Esophagus squamous epithelium (tissue), 5 donors: ENCODE measurements at places on chromosomes 5 and 9. TPM values are rescaled to one million over a fixed set of nuclear protein-coding genes. Genes with fewer than 3 reads are reported as not detected.

- DNase-seq = no peak
Measured at GRCh38 chr5:127210042-127210441, 80.6 kb upstream of the MEGF10 start.

GRCh38 chr5:178383919-178384815, 151.6 kb upstream of the PHYKPL start:
- DNase-seq = no peak

GRCh38 chr9:114383521-114384231, 4.1 kb downstream of the AKNA start:
- no peak for DNase-seq

DNA sequence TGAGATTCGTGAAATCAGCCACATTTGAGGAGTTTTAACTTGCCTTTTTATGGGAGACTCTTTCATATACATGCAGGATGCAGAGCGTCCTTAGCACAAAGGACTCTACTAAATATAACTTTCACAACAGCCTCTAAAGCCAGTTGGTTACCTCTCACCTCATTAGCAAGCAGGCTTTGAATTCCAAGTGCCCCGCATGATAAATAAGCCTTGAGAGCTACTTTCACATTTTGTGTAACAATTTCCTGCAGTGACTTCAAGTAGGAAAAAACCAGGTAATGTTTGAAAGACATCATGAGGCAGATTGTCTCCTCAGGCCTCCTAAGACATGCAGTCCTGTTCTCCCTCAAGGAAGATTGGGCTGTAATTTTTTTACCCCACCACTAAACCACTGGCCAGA, 50.5 kb downstream of the RALGPS1 start:
- no peak for DNase-seq

DNA sequence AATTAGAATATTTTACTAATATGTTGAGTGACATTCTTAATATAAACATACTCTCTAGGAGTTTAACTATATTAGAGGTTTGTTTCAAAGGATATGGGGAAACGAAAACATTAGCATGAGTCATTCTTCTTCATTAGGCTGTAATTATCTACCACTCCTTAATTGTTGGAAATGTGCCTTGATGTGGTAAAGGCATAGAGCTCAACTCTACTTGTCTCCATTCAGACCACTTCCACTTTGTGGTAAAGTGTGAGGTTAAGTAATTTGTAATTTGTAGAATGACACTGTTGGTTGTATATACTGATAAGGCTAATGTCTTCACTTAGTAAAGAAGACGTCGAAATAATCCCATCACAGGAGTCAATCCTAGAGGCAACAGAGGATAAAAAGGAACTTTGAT, 58.1 kb downstream of the HAPLN1 start:
- DNase-seq = no peak

DNA sequence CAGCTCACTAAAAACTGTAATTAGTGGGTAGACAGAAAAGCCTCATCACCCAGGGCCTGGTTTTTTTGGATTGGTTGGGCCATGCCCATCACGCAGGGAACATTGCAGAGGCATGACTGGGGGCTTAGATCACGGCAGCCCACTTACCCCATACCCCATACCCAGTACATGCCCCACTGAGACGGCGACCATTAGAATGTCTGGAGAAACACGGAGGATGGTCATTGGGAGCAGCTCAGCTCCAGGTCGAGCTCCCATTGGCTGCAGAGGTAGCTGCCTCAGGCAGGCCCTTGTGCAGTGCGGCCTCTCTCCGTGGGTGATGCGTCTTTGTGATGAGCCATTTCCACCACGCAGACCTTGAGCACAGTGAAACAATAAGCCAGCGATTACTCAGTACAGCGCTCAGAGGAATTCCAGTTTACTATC, 204.0 kb downstream of the GADD45G start:
- DNase-seq = no peak

DNA sequence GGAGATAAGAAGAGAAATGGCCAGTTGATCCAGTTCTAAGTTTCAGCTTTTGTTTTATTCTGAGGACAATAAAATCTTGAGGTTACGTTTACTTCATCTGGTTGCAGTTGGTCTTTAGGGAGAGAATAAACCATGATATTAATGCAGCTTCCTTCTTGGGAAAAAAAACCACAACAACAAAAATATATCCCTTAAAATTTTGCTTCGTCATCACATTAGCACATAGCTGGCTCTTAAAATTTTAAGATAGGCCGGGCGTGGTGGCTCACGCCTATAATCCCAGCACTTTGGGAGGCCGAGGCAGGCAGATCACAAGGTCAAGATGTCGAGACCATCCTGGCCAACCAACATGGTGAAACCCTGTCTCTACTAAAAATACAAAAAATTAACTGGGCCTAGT, 86.4 kb downstream of the EQTN start:
- no peak for DNase-seq

DNA sequence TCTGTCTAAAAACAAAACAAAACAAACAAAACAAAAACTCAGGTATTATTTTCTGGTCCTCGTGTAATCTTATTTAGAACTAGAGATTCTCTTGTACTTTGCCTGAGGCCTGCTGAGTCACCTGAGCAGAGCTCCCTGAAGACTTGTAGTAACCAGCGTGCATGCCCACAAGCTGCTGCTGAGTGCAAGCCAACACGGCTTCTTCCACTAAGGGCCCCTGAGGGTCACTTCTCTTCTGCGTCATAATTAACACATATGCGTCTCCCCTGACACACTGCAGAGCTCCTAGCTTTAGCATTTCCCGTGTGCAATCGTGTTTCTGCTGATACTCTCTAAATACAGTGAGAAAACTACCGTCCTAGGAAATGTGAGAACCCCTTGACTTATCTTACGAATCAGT, 10.9 kb upstream of the NDFIP1 start:
- no peak for DNase-seq

- DNase-seq = no peak
Measured at GRCh38 chr5:7331131-7331530, 64.8 kb upstream of the ADCY2 start.

GRCh38 chr5:93705896-93706295, 35.5 kb downstream of the POU5F2 start:
- no peak for DNase-seq

DNA sequence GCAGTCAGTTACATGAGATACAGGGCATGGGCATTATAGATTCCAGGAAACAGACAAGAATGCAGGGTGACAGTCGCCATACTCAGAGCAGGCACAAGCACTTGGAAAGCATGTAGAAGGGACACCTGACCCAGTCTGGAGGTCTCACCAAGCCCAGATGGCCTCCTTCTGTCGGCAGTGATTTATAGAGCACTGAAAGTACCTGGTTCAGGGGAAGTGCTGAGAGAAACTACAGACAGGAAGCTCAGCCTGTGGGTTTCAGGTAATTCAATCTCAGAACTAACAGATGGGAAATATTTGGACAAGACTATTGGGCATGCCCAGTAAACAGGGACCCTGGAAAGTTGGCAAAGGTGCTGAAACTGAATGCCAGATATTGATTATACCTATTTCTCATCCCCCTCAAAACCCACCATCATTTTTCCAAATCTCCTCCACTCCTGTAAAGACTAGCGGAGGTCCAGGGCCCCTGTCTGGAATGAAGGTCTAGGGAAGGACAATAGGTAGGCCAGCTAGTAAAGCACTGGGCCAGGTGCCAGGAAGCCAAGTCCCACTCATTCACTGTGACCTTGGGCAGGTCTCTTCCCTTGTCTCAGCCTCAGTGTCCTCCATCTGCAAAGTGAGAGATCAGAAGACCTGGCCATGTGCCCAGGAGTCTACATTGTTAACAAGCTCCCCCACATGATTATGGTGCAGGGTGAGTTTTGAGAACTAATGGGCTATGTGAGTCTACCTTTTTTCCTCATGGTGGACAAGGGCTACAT, 26.9 kb downstream of the KLHL3 start:
- DNase-seq = no peak

GRCh38 chr5:126334760-126335159, 88.4 kb upstream of the GRAMD2B start:
- DNase-seq = no peak

- no peak for DNase-seq
Measured at GRCh38 chr5:124418390-124418789, 328.0 kb downstream of the ZNF608 start.

DNA sequence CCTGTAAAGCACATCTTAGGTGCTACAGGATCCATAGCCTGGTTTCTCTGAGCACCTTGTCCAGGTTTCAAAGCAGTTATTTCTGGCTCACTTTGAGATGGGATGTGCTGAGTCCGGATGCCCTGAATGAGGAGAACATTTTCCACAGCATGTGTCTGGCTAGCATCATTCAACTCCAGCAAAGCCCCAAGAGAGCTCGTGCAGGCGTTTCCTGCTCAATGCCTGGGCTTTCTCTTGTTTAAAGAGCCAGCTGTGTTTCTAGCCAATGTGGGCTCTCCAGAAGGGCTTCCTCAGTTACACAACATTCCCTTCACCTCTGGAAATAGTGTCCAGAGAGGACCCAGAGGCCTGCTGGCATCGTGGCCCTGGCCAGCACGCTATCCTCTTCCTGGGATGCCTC, 411.7 kb downstream of the DMAC1 start:
- DNase-seq = no peak

GRCh38 chr9:85182383-85182782, 512.9 kb downstream of the NTRK2 start:
- no peak for DNase-seq

GRCh38 chr5:122077366-122078115, 518 bp downstream of the LOX start:
- no peak for DNase-seq

DNA sequence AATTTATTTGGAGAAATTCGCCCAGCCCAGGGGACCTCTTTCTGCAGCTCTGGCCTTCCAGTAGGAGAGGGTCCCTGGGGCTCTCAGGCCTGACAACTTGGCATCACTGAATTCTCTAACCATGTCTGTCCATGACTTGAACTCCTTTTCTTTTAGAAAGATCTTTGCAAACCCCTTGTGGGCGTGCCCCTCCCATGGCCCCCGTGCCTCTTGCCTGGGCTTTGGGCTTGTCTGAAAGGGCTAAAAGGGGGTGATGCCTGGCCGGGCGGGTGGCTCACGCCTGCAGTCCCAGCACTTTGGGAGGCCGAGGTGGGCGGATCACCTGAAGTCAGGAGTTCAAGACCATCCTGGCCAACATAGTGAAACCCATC, 3.2 kb upstream of the SQSTM1 start:
- no peak for DNase-seq

DNA sequence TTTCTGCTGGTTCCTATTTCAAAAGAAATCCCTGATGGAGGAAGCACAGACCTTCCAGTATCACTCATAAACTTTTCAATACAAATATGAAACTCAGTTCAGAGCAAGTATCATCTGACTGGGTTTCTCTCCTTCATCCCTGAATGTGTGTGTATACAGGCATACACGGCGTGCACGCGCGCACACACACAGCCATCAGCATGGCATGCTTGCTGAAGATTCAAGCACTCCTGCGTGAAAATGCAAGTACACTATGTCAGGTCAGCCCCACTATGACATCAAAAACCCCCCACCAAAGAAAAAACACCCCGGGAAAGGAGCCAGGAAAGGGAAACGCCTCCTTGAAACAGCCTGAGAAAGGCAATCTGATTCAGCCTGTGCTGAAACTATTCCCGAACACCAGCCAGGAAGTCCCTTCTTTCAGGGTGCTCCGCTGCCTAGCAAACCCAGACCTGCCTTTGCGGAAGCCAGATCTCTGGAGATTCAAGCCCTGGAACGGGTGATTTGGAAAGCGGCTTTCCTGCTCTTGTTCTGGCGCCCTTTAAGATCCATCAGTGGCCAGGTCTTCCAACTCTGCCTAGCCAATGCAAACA, 831 bp downstream of the KLHL3 start:
- no peak for DNase-seq

DNA sequence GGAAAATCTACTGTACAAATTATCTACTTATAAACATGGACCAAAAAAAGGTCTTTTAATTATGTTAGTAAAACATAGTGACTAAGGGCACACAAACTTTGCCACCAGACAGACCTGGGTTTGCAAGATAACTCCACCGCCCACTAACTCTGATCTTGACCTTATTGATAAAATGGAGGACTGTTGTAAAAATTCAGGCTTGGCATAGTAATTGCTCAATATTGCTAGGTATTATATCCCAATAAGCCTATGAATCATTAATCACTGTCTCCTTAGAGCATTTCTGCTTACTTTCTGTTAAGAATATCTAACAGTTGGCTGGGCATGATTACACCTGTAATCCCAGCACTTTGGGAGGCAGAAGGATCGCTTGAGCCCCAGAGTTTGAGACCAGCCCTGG, 3.8 kb downstream of the C9orf40 start:
- no peak for DNase-seq

DNA sequence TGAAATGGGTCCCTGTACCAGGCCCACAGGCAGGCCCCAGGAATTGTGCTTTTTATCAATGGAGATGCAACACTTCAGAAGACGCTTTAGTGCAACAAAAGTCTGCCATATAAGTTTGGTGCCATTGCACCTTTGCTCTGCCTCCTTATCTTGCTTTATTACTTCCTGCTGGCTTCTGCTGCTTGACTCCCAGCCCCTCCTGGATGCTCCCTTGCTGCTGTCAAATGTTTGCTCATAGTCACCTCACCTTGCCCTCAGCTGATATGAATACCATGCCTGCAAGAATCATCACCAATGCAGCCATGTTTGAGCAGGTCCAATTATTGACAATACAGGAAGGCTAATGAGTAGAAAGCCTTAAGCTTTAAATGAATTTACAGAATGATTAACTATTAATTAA, 25.4 kb downstream of the MEGF10 start:
- no peak for DNase-seq

GRCh38 chr5:158884827-158885518, 214.7 kb downstream of the EBF1 start:
- DNase-seq = no peak

- DNase-seq = no peak
Measured at GRCh38 chr5:55600086-55600485, 65.3 kb upstream of the PLPP1 start.

GRCh38 chr5:62059960-62060359, 246.0 kb upstream of the KIF2A start:
- DNase-seq = no peak

- DNase-seq = no peak
Measured at GRCh38 chr9:112258106-112258505, 75.3 kb downstream of the PTBP3 start.

Gene ADAMTS12
- 0.73 TPM for total RNA-seq

Gene TPPP
- 1.7 TPM for total RNA-seq

Gene NTRK2
- total RNA-seq = 15.9 TPM

Gene PALM2AKAP2
- 0.57 TPM for total RNA-seq

Gene ERMP1
- total RNA-seq = 24.4 TPM

Gene C9
- total RNA-seq = not detected

Gene AGXT2
- not detected for total RNA-seq

Gene DAB2
- total RNA-seq = 35.1 TPM

Gene PROB1
- total RNA-seq = 1.8 TPM

Gene SLC6A18
- not detected for total RNA-seq

Gene ROR2
- 0.68 TPM for total RNA-seq

Gene SLC30A5
- total RNA-seq = 43.5 TPM
